ENCODE measurements at places on chromosomes 3 and 15.

- no peak for DNase-seq
Measured at GRCh38 chr3:61233746-61234145, 17.5 kb downstream of the FHIT start.

DNA sequence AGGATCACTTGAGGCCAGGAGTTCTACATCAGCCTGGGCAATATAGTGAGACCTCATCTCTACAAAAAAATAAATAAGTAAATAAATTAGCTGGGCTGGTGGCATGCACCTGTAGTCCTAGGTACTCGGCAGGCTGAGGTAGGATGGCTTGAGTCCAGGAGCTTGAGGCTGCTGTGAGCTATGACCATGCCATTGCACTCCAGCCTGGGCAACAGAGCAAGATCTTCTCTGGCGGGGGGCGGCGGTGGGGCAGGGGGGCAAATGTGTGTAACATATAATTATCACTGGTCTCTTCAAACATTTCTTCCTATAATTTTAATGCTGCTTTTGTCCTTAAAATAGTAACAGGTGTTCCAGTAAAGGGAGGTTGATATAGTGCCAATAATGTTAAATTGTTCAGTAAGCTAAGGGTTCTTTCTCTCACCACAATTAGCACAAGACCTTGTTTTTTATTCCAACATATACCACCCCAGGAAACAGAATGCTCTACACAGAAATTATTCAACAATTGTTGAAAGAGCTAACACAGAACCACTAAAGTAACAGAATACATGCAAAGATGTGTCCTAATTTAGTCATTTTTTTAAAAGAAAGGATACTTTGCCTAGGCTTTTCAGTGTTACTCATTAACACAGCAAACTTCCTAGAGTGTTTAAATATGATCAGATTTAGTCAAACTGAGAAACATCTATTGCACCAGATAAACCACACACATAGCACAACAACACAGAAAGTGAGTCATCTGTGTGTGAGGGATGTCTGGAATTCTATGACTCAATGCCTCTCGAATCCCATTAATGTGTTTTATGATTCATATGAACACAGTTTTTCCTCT is 29.1 kb downstream of the ANKRD28 start:
- peak; percentile 94 for DNase-seq

- no peak for DNase-seq
Measured at GRCh38 chr15:38308797-38309196, 56.2 kb downstream of the SPRED1 start.

- DNase-seq, result peak; percentile 26
Measured at GRCh38 chr3:177196456-177197040, 734 bp downstream of the TBL1XR1 start.

DNA sequence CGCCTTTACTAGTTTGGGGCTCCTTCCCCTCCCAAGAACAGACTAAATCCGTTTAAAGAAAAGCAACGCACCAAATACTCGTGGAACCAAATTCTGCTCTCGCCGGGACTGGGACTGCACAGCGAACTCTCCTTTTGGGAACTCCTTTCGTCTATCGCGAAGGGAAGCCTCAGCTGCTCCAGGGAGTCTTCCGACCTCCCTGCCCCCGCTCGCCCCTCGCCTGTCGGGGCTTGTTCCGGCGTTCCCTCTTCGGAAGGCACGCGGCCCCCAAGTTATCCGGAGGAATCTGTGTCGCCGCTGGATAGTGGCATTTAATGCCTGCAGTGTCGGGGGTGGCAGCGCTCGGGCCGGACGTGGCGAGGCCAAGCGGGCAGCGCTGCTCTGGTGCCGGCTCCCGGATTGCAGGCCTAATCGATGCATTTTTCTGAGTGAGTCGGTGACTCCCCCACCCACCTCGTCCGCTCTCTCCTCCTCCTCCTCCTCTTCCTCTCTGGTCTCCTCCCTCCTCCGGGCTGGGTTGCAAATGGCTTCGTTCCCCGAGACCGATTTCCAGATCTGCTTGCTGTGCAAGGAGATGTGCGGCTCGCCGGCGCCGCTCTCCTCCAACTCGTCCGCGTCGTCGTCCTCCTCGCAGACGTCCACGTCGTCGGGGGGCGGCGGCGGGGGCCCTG is at the start of gene TRIM71:
Gene TRIM71, plus strand, starts transcription at position 440 of the 671 bp plus-strand sequence. Its CDS starts 84 bp downstream, at position 524.
- DNase-seq, result no peak

GRCh38 chr3:61094608-61095007 is 156.6 kb downstream of the FHIT start:
- DNase-seq, result no peak
